ENCODE measurements at places on chromosomes 11 and 22.

- DNase-seq: no peak
These were observed 19.5 kb downstream of the TXN2 start for GRCh38 chr22:36461665-36462649.

DNA sequence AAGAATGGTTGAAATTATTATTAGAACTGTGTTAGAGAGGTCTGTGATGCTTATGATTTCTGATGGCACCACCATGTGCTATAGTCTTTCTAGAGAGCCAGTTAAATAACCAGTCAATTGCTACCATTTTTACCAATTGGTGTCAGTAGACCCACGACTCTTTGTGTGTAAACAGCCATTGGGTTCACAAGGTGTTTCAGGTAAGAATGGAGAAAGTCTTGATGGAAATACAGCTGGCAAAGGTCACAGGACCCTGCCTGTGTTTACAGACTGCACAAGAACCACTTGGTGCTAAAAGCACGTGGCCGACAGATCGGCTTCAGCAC is 30.5 kb upstream of the OR10G7 start:
- DNase-seq: no peak

DNA sequence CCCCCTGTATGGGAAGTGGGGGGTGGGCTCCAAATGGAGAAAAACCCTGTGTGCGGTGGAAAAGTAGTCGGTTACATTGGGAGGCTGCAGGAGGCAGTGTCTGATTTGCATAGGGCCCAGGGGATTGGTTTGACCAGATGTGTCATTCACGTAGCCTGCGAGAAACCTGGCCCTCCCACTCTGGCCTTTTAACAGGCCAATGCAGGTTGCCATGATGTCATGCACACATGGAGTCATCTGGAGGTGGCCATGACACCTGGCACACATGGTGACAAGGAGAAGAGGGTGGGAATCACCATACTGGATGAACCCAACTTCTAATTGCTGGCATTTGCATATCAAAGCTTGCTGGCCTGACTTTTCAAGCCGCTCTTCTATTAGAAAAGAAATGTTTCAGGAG is 50.6 kb downstream of the FAM181B start:
- DNase-seq: no peak

- DNase-seq: no peak
These were observed 42.5 kb downstream of the C11orf58 start for GRCh38 chr11:16780698-16781550.

GRCh38 chr11:128757235-128757711 is 63.4 kb downstream of the FLI1 start:
- no peak for DNase-seq

DNA sequence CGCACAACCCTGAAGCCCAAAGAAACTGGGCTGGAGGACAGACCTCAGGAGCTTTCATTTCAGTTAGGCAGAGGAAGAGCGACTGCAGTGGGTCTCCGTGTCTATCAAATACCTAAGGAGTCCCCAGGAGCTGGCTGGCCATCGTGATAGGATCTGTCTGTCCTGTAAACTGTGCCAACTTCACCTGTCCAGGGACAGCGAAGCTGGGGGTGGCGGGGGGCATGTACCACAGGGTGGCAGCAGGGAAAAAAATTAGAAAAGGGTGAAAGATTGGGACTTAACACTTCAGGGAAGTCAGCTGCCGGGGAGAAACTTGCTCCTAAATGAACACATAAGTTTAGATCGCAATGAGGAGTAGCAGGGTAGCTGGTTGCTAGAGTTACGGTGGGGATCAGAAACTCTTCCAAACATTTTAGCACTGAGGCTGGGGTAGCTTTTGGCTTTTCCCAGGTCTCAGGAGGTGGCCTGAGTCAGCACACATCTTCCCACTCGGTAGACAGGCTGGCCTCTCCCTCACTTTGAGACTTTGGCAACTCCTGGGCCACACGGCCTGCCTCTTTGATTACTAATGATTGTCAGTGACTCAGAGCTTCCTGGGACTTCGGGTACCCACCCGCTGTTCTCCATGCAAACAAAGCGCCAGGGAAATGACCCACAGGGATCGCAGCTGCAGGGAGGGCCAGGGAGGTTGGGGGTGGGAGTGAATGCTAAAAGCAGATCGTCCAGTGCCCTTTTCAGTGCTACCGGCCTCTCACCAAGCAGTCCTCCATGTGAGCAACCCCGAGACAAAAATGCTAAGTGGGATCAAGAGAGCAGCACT is 2.9 kb upstream of the MTFP1 start:
- DNase-seq: no peak

DNA sequence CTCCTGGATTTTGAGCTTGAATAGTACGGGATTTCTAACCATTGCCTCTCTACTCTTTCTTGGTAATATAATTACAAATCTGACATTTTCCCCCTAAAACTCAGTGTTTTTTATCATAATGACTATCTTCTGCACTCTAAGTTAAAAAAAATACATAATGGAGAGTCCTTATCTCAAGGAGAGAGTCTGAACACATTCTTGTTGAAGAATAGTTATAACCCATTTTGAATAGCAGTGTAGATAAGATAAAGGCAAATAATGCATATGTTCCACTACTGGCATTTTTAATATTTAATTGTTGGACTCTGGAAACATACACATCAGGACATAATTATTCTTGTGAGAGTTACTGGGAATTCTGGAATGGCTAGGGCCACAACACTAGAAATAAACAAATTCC is 456.5 kb upstream of the ANO5 start:
- DNase-seq: no peak

DNA sequence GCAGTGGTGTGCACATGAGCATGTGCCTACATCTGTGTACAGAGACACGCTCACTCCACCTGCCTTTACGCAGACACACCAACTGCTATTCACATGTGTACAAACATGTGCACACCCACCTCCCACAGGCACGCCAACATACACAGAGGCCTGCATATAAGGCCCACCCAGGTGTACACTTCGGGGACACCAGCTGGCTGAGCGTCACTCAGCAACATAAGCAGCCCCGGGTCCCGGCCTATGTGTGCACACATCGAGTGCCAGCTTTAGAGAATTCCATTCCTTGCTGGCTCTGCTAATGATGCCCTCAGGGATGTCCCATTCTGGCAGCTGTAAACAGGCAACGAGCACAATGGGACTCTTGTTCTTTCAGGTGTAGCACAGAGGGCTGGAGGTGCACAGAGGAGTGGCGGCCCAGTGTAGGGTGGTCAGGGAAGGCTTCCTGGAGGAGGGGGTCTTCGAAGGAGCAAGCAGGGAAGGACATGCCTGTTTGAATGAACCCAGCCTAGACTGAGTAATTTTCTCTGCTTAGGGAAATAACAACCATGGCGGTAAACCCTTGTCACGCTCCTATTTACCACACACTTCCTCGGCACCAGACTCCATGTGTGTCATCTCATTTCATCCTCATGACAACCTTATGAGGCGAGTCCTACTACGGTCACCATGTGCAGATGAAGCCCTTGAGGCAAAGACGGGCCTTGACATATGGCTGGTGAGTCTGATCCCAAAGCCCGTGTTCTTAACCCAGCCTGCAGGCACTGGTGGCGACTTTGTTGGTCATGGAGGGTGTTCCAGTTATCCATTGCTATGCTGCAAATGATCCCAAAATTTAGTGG is 35.1 kb downstream of the RPL3 start:
- DNase-seq: no peak

- no peak for DNase-seq
These were observed 162.5 kb downstream of the CEP164 start for GRCh38 chr11:117489999-117490679.

- DNase-seq: no peak
These were observed 1373.1 kb downstream of the TBC1D22A start for GRCh38 chr22:48135592-48135991.

DNA sequence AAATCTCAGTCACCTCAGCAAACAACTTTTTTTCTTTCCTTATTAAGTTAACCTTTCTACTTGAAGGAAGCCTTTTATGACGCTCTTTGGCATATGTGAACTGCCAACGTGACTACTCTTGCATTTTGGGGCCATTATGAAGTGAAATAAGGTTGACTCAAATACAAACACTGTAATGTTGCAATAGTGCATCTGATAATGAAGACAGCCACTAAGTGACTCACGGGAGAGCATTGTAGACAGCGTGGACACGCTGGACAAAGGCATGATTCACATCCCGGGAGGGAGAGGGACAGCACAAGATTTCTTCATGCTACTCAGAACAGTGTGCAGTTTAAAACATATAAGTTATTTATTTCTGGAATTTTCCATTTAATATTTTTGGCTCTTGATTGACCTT is 560.8 kb downstream of the ETS1 start:
- DNase-seq: no peak

- no peak for DNase-seq
These were observed 34.8 kb downstream of the JHY start for GRCh38 chr11:122917311-122917710.

DNA sequence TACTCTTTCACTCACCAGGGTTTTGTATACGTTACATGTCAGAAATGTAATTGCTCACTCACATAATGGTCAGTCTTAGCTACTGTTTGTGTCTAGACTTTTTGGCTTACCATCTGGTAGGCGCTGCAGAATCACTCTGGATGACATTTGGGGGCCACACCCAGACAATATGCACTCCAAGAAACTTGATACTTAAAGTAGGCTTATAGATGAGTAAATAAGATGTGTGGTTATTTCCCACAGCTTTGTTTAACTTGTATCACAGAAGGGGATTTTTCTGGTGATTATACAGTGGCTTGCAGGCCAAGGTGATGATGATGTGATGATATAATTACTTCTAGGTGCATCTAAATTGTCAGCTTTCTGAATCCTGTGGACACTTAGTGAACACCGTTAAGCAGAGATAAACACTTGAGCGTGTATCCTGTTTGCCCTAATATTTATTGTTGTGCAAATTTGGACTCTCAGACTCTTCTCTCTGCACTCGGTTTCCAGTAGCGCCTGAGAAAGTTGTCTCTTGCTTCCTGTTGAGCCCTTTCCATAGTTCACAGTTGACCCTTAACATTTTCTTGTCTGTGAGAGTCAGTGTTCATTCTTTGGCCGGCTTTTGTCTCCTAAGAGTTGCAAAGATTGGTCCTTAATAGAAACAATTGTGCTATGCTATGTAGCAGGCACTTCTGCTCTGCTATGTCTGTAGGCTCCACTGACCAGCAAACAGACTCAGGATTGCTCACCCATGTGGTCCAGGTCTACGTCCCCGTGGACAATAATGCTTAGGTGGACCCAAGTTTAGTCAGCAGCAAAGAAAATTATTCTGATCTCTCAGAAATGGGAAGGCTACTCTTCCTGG is 89.3 kb downstream of the PRR5L start:
- DNase-seq: no peak

- DNase-seq: no peak
These were observed 126.7 kb downstream of the CTTN start for GRCh38 chr11:70525006-70525405.

- DNase-seq: no peak
These were observed 23.7 kb downstream of the INCENP start for GRCh38 chr11:62147545-62147944.

GRCh38 chr11:103988595-103988969 is 47.9 kb upstream of the DDI1 start:
- DNase-seq: no peak

- no peak for DNase-seq
These were observed 26.9 kb upstream of the CBX7 start for GRCh38 chr22:39179401-39179827.

DNA sequence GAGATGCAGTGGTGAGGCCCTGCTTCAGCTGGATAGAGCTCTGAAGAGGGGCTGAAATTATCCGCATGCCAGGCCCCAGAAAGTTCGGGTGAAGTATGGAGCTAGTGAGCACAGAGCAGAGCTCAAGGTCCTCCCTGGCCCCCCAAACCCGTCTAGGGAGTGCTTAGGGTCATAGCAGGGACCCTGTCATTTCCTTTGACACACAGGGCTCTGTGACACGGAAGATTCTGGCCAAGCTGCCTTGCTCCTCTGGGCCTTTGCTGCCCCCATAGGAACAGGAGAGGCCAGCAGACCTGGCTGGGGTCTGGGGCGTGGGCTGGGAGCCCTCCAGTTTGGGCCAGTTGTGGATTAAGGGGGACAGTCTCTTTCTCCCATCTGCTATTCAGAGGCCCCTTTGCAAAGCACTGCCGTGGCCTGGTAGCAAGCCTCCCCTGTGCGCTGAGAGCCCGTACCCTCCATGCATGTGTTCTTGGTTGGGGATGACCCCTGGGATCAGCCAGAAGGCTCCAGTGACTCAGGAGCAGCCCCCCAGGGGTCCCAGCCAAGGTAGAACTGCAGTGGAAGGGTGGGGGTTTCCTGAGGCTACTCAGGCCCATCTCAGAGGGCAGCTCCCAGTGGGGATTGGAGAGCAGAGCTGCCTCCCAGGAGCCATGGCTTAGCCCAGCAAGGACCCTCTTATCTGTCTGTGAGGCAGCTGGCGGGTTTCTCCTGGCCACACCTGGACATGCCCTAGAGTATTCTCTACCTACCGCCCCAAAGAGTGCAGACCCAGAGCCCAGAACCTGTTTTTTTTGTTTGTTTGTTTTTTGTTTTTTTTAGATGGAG is 42.3 kb downstream of the RNF141 start:
- DNase-seq: no peak

- no peak for DNase-seq
These were observed 50.5 kb upstream of the CARS1 start for GRCh38 chr11:3107608-3108182.

- no peak for DNase-seq
These were observed 8.1 kb downstream of the IGSF9B start for GRCh38 chr11:133948711-133949110.

DNA sequence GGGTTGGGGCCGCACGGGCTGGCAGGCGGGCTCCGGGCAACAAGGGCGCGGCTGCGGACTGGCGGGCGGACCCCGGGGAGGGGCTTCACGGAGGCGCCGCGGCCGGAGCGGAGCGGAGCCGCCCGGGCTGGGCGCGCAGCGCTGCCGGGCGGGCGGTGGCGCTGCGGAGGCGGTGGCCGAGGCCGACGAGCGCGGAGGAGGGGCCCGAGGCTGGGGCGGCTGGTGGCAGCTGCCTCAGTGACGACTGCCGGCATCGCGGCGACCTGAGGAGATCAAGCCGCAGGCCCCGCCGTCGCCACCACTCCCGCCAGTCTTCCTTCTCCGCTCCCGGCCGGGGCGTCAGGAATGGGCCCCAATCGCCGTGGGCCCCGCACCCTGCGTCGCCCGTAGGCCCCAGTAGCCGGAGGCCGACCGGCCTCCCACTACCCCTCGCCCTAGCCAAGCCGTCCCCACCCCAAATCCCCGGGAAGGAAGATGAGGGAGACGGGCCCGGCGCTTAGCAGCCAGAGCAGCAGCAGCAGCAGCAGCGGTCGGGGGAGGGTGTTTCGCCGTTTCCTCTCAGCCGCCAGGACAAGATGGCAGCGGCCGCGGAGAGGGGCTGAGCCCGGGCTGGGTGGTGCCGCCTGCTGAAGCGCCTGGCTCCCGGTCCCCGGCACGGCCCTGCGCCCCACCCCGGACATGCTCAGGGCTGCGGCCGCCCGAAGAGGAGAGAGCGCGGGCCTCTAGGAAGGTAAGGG is at the start of gene HIPK3:
TSS of gene HIPK3 (plus strand) at position 222 of the 737 bp plus-strand sequence.
- peak; percentile 29 for DNase-seq

GRCh38 chr11:32990481-32990880 is 25.2 kb upstream of the DEPDC7 start:
- DNase-seq: no peak

DNA sequence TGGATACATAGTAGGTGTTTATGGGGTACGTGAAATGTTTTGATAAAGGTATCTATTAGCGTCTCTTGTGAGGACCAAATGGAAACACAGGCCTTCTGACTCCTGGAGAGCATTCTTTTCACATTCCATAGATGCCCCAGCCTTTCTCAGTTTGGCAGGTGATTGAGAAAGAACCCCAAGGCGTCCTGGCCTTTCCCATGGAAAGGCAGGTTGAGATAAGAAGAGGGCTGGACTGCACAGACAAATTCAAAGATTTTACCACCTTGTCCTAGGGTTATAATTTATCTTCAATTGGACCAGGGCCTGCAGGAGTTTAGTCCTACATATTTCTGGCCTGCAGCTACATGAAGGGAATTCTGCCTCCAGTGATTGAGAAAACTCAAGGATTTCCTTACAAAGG is 661 bp upstream of the OLFML1 start:
- DNase-seq: no peak

Data from urinary bladder (tissue), 4 donors.